HFFc6 (cell line): ENCODE measurements at places on chromosomes 3 and 15. TPM values are rescaled to one million over a fixed set of nuclear protein-coding genes. Genes with fewer than 3 reads are reported as not detected.

- no peak for DNase-seq
Observed at GRCh38 chr15:99621767-99622166, 56.0 kb downstream of the MEF2A start.

- DNase-seq, result peak; percentile 61
Observed at GRCh38 chr3:170809975-170810357, 60.0 kb downstream of the RPL22L1 start.

UCN2 gene
- 4.6 to 6.4 TPM (median 5.9 TPM) in 3 replicates for total RNA-seq

- DNase-seq, result peak; percentile 82
Observed at GRCh38 chr3:184371570-184372018, 6.4 kb downstream of the THPO start.

GRCh38 chr3:34284959-34285826 lies 486.8 kb downstream of the PDCD6IP start:
- DNase-seq, result no peak

DNA sequence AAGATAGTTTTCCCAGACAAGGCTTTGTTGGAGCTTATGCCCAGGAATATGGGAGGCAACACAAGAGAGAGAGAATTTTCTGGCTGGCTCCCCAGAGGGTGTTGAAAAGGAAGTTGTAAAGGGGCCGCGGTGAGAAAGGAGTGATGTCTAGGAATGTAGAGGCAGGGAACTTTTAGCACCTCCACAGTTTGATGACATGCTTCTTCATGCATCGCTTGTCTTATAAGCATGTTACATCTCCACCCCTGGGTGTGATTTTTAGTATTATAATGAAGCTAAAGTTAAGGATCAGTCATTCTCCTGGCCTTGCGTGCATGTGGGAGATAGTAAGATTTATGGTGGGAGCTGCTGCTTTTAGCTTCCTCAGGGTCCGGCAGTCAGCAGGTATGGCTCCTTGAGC lies 32.8 kb upstream of the TF start:
- DNase-seq, result no peak

DNA sequence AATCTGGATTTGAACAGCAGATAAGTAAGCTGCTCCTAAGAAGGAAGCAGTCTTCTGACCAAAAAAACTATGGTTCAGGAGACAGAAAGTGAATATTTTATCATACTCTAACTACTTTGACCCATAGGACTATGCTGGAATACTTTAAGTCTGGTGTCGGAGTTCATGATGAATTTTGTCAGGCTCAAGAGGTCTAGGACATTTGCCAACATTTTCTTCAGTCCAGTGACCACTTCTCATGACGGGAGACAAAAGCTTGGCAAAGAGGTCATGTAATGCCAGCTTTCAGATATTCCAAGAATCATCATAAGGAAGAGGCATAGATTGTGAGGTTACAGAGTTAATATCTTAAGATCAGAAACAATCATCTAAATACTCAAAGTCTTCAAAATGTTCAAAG lies 20.5 kb upstream of the DCBLD2 start:
- DNase-seq, result no peak

GRCh38 chr15:53869806-53870073 lies 108.5 kb upstream of the UNC13C start:
- DNase-seq, result no peak

- DNase-seq, result peak; percentile 100
Observed at GRCh38 chr15:92803852-92804609, 96.1 kb upstream of the CHD2 start.

C3orf70 gene
- 0.02 to 0.07 TPM (median 0.06 TPM) in 3 replicates for total RNA-seq

DNA sequence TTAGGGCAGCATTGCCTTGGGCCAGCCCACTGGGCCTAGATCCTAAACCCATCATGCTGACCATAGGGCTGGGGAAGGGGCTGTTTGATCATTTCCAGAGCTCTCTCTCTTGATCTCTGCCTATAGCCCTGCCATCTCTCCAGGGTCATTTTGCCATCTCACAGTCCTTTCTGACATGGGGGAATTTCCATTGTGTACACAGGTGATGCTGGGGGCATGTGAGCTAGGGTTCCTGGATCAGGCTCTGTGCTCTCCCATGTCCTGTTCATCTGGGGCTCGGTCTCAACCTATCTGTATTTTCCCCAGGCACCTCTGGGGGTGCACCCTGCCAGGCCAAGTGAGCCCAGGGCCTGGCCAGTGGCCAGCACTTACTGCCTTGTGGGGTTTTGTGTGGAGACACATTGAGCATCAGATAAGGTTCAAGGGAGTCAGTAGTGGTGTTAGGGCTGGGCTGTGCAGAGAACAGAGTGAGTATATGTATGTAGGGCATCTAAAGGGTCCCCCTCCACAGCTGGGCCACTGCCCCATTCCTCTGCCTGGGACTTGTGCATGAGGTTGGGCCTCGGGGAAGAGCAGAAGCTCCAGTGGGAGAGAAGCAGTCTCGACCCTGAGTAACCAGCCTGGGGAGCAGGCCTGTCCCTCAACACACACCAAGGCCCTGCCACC lies 25.7 kb upstream of the APEH start:
- DNase-seq, result no peak

DNA sequence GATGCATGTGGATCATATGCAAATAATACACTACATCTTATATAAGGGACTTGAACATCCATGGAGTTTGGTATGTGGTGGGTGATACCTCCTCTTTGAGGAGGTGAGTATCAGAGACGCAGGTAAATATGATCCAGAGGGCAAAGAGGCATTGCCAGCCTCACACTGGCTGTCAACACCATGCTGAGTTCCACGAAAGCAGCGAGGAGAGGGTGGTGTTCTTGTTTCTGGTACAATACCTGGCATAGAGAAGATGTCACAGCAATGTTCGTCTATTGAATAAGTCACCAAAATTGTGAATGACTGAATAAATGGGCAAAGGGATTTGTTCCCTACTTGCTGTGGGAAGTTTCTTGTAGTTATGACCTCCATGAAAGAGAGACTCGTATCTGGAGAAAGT lies 182.2 kb downstream of the SNRPN start:
- DNase-seq, result no peak

HESX1 gene
- not detected in 3 replicates for total RNA-seq

GRCh38 chr15:27541581-27541980 lies 557.5 kb downstream of the OCA2 start:
- no peak for DNase-seq

DNA sequence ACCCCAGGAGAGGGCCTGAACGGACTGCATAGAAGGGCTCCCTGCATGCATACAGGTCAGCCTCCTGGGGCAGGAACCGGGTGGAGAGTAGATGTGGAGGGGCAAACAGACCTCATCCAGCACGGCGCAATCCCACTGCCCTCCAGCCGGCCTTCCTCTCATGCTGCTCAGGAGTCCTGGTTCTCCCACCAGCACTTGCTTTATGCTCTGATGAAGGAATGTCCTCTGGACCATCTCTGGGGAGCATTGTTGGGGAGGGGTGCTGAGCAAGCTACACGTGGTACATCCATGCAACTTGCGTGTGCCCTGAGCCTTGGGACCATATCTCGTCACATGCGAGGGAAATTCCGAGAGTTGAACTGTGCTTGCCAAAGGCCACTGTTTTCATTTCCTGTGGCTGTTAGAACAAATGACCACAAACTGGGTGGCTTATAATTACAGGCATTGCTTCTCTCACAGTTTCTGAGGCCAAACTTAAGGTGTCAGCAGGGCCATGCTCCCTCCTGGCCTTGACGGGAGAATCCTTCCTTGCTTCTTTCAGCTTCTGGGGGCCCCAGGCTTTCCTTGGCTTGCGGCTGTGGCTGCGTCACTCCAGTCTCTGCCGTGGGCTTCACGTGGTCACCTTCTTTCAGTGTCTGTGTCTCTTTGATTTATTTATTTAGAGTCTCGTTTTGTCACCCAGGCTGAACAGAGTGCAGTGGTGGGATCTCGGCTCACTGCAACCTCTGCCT lies 12.2 kb downstream of the SELENOS start:
- no peak for DNase-seq

SNTN gene
- not detected in 3 replicates for total RNA-seq

PDZRN3 gene
- total RNA-seq, result 15.0 to 18.4 TPM (median 16.5 TPM) in 3 replicates

- DNase-seq, result no peak
Observed at GRCh38 chr3:71247958-71248335, 335.6 kb downstream of the FOXP1 start.

XIRP1 gene
- total RNA-seq, result 0.05 TPM in 1 of 2 replicates, not detected in the other

DNA sequence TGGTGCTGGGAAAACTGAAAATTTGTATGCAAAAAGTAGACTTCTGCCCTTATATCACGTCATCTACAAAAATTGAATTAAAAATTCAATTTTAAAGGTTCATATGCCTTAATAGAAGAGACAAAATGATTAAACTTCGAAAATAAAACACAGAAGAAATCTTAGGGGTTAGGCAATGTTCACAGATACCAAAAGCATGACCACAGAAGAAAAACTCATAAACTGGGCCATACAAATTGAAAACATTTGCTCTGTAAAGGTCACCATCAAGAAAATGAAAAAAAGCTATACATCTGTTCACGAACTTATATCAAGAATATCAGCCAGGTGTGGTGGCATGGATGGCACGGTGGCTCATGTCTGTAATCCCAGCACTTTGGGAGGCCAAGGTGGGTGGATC lies 245.1 kb downstream of the PCCB start:
- no peak for DNase-seq

- DNase-seq, result peak; percentile 23
Observed at GRCh38 chr3:192772240-192772894, 45.0 kb upstream of the FGF12 start.

UBAP1L gene
- 0.56 to 1.1 TPM (median 0.79 TPM) in 3 replicates for total RNA-seq

DNA sequence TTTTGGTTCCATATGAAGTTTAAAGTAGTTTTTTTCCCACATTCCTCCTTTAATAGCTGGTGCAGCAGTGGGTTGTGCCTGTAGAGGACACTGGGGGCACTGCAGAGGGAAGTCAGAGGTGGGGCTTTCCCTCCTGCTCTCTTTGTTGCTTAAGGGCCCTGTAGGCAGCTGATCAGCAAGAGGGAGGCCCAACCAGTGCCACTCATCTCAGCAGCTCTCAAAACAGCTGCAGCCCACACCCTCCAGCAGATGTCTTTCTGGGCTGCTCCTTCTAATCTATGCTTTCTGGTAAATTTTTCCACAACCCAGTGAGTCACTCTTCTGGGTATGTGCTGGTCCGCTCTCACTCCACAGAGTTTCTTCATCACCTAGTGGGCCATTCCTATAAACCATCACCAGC lies 263.8 kb downstream of the FEZF2 start:
- DNase-seq, result peak; percentile 94

GRCh38 chr3:171240504-171240835 lies 213.9 kb upstream of the SLC2A2 start:
- no peak for DNase-seq

GRCh38 chr15:51680321-51680720 lies 982 bp upstream of the SCG3 start:
- no peak for DNase-seq

DNA sequence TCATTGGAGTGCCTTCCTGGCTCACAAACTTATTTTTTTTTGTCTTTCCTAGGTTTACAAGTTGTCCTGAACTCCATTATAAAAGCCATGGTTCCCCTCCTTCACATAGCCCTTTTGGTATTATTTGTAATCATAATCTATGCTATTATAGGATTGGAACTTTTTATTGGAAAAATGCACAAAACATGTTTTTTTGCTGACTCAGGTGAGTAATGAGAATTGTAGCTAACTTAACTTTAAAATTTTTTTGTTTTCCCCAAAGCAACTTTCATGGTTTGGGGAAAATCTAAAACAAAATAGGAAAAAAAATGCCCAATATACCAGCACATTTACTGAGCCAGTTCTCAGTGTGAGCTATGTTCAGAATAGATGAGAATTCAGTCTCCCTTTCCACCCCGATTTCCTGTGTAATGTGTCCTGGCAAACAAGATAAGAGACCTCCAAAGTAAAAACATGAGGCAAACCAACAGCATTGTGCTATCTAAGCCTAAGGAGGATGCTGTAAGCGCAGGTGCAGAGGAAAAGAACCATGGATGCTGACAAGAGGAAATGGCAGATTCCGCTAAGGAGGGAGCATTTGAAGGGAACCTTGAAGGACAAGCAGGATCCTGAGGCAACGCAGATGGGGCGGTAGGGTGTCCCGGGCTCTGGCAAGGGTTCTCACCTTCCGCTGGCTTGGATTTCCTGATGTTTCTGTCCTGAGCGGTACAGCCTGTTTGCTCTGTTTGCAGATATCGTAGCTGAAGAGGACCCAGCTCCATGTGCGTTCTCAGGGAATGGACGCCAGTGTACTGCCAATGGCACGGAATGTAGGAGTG lies 171.4 kb downstream of the CACNA1D start:
- no peak for DNase-seq

DNA sequence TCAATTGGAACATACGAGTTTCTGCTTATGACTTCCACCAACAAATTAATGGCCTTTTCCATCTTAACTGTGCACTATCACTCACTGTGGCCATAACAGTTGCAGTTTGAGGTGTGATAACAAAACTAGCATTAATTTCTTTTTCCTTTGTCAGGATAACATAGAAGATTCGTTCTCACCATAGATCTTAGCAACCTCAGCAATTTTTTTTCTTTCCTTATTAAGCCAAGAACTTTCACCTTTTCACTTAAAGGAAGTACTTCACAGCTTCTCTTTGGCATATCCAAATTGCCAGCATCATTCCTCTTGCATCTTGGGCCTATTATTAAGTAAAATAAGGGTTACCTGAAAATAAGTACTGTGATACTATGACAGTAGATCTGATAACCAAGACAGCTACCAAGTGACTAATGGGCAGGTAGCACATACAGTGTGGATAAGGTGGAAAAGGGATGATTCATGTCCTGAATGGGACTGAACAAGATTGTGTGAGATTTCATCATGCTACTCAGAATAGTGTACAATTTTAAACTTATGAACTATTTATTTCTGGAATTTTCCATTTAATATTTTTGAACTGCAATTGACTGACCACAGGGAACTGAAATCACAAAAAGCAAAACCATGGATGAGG lies 46.6 kb downstream of the CEP70 start:
- DNase-seq, result no peak

GRCh38 chr3:25291481-25291905 lies 136.6 kb upstream of the RARB start:
- no peak for DNase-seq
